Stimulated activated CD8-positive, alpha-beta memory T cell treated with anti-CD3 and anti-CD28 coated beads, Interleukin-7, amount 100 ng/mL, for 4 hours (primary cell): ENCODE measurements at places on chromosomes 16 and 17.

GRCh38 chr16:80433623-80434022, 107.2 kb upstream of the DYNLRB2 start:
- no peak for DNase-seq

DNA sequence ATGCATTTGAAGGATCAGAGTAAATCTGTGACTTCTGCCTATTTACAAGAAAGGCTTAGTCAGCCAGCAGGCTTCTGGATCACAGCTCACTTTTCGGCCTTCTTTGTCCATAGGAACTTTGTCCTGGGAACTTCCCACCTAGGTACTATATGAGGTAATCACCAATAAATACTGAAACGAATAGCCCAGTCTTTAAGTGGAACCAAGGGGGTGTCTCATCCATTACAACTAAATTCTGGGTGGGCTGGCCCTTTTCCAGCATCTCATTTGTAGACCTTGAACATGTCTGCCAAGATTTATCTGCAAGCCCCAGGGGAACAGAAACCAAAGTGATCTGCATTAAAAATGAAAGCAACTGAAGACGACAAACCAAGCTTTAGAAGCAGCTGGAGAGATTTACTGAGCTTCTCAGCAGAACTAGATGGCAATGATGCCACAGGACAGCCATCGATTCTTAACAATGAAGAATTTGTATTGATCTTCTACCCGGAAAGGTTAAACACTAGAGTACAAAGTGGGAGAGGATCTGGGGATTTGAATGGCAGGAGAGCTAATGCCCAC, 55.5 kb downstream of the SNX11 start:
- DNase-seq = no peak

DNA sequence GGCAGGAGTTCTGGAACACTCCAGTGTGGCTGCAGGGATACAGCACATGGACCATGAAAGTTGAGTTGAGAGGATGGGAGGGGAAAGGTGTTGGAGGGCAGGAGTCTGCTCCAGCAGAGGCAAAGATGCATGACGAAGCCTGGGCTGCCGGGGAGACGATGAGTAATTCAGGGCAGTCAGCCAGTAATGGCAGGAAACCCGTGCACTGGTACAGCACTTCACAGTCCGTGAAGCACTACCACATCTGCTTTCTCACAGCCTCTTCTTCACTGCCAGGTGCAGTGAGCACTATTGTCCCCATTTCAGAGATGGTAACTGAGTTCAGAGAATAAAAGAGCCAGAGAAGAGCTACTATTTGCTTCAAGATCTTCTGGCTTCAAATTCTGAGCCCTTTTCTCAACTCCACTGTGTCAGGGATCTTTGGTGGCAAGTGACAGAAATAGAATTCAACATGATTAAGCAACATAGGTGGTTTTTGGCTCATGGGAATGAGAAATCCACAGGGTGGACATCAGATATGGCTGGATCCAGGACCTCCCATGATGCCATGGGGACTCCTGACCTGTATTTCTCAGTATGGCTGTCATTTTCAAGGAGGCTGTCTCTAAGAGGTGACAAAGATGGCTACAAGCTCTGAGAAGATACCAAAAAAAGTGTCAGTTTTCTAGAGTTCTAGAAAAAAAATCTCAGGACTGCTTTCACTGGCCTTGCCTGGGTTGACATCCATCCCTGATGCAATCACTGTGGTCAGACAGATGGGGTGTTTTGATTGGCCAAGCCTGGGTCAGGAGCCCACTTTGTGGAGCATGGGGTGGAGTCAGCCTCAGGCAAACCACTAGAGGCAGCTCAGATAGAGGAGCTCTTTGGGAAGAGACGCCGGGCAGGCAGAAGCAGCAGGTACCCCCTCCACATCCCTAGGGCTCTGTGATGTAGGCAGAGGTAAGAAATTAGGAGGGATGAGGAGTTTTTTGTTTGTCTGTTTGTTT, 24.7 kb downstream of the IL21R start:
- DNase-seq = peak; percentile 74

GRCh38 chr17:8154608-8155155, 2.5 kb upstream of the PER1 start:
- no peak for DNase-seq

DNA sequence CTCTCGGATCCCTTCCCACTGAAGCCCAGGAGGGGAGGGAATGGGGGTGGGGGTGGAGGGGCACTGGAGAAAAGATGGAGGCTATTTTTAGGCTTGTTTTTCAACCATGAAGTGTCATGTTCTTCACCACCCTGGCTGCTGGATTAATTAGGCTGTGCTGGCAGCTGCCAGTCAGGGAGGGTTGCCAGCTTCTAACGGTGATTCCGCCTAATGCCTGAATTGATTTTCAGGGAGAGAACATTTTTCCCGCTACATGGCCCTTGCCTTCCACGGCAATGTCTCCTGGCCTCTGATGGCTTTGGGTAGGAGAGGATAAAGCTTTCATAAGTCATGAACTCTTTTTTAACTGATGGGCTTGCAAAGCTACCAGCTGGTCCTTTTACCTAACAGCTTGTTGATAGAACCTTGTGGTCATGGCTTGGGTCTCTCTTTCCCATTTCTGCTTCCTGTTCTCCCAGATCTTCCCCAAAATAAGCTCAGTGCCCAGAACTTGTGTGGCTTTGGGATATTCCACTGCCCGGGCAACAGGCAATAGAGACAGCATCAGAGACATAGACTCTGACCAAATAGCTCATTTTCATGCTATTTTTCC, 167.4 kb downstream of the PITPNC1 start:
- no peak for DNase-seq

DNA sequence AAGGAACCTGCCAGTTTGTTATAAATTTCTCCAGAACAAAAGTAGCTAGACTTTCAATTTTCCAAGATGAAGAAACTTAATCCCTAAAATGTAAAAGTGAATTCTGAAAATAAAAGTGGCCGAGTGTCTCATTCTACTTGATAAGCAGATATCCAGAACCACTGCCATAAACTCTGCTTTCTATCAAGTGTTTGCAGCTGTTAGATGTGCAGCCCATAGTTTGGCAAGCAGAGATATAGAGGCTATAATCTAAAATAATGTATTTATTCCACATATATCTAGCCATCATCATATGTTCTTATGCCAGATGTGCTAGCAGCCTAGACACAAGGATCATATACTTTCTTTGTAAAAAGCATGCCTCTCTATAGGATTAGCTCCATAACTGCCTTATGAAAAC, 14.7 kb upstream of the FBXL20 start:
- DNase-seq = no peak

DNA sequence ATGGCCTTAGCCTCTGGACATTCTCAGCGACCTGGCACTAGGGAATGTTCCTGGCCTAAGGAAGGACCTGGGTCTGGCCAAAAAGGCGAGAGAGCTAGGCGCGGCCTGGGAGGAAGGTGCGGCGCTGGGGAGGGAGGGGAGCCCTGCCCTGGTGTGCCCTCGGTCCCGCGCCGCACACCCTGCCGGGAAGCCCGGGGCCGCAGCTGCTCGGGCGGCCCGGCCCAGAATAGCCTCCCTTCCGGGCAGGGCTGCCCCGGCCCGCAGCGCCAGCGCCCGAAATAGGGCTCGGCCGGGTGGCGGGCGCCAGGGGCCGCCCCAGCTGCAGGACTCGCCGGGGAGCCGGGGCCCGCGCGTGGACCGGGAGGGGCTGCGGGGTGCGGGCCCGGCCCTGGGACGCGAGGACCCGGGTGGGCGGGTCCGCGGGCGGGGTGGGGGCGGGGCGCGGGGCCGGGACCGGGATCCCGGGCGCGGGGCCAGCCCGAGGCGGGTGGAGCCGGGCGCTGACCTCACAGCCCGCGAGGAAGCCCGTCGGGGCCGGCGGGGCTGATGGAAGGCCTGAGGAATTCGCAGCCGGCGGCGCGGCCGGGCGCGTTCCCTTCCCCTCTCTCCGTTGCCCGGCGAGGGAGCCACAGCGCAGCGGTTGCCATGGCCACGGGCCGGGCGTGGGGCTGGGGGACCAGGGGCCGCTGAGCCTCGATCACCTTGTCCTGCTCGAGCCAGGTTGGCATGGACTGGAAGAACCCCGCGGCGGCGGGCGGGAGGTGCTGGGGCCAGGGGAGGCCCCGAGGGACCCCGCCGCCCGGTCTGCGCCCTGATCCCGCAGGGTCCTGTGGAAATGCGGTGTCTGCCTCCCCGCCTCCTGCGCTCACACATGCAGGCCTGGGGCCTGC, 18.1 kb downstream of the SOCS3 start:
- no peak for DNase-seq

GRCh38 chr16:74296432-74297144, at the start of gene PSMD7:
Gene PSMD7 (plus strand): TSS chr16:74296814. CDS start chr16:74296915, 101 bp downstream.
- peak; percentile 81 for DNase-seq

DNA sequence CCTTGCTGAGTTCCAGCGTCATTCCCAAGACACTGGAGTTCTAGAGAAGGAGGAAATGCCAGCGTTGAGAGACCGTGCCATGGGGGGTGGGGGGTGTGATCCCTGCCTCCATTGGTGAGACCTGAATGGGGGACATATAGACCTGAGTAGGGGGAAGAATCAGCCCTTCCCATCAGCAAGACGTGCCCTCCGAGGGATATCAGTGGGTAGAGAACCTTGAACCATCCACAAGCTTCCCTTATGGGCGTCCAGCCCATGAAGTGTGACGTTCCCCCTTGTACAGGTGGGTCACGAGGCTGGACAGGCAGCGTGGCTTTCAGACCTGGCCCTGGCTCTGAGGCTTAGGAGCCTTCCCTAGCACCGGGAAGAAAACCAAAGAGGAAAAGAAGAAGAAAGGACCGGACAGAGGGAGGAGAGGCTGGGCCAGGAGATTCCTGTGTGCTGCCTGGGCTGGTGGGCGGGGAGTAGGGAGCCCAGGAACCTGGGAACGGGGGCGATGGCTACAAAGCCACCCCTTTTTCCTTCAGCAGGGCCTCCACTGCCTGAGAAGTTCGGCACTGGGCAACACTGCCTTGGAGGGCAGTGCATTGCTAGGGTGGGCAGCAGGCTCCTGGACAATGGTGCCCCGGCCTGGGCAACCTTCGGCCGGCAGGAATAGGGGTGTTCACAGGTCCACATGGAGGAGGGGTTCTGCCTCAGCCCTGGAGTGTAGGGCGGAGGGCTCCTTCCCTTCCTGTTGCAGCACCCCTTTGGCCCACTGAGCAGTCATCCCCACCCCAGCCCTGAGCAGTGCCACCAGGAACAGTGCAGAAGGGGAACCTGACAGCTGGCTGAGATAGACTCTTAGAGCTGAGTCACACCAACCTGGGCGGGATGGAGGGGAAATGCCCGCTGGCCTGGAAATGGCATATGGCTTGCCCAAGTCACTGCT, 7.2 kb downstream of the RAB11FIP4 start:
- DNase-seq = no peak

DNA sequence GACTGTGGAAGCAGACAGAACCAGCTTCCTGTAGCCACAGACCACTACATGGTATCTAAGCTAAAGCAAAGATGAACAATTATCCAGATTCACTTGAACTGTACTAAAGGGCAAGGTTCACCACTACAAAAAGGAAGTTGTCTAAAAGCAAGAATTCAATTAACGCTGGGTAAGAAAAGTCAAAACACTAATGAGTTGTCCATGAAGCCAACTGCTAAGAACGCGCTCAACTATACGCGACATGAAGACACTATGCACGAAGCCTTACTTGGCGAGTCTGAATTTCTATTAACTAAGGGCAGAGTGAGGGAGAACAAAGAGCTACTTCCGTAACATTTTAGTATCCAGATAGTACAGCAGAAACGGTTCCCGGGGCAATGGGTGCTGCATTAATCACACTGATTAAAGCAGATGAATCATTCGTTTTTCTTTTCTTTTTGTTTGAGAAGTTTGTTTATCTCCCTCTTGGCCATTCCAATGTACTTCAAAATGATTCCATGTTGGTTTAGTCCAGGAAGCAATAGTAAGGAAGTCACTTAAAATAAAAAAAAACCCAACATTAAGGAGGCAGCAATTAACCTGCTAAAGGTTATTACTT, 2.8 kb upstream of the RPS15A start:
- no peak for DNase-seq

GRCh38 chr17:19644493-19645210, 3.9 kb upstream of the ALDH3A2 start:
- no peak for DNase-seq

DNA sequence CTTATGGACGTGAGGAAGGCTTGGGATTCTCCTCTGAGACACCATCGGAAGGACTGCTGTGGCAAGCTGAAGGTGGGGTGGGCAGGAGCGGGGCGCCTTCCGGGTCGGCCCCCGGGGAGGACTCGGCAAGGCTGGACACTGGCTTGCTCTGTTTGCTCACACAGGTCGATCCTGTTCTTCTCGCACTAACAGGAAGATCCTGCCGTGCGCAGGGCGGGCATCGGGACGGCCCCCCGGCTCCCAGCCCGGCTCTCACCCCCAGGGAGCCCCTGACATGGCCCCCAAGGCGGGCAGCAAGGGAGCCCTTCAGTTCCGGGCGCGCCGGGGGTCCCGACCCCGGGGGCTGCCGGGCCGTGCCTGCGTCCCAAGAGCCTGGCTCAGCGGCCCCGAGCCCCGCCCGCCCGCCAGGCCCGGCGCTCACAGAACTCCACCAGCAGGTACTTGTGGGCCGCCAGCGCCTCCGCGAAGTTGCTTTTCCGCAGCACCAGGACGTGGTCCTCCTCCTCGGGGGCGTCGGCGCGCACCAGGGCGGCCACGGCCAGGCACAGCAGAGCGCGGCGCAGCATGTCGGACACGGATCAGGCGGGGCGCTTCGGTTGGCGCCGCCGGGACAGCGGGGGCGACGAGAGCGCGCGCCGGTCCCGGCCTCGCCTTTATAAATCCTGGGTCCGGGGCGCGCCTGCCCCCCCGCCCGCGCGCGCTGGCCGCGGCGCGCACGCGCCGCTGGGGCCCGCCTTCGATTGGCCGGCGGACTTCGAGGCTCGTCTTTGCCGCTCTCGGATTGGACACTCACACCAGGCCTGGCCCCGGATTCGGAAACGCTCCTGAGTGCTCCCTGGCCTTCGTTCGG, at the start of gene P4HB:
Gene P4HB, minus strand, starts transcription at position 630 of the 850 bp plus-strand sequence. Its CDS starts 64 bp downstream, at position 566.
- DNase-seq = peak; percentile 98

GRCh38 chr16:56617212-56618085, 8.1 kb upstream of the MT1E start:
- no peak for DNase-seq

GRCh38 chr16:17567455-17567854, 96.7 kb upstream of the XYLT1 start:
- DNase-seq = no peak

DNA sequence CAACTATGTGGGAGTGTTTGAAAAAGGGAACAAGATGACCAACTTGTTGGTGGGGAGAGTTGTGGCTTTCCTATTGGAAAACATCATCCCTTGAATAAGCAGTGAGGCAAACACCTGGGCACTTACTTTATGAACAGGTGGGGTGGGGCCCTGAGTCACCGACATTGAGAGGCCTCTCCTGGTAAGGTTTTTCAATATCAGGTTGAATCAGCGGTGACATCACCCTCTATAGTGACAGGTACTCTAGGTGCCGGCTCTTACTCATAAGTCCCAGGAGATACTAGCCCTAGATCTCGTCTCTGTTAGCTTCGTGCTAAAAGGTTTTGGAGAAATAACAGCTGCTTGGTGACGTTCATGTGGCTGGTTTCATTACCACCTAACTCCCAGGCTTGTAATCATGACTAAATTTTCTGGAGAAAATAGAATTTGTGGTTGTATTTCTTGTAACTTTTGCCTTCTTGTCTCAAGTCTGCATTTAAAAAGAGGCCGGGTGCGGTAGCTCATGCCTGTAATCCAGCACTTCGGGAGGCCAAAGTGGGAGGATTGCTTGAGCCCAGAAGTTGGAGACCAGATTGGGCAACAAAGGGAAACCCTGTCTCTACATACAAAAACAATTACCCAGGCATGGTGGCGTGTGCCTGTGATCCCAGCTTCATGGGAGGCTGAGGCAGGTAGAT, 19.3 kb downstream of the CDH1 start:
- peak; percentile 8 for DNase-seq

GRCh38 chr16:12723681-12724080, 80.0 kb downstream of the CPPED1 start:
- no peak for DNase-seq

GRCh38 chr16:89847940-89848297, 19.6 kb downstream of the SPIRE2 start:
- no peak for DNase-seq
